Activated CD4-positive, alpha-beta T cell treated with anti-CD3 and anti-CD28 coated beads, Interleukin-2, amount 50 U/mL, for 1 hour (primary cell): ENCODE measurements at places on chromosomes 11 and 22.

- no peak for DNase-seq
Observed at GRCh38 chr11:126880872-126881271, 119.7 kb downstream of the KIRREL3 start.

DNA sequence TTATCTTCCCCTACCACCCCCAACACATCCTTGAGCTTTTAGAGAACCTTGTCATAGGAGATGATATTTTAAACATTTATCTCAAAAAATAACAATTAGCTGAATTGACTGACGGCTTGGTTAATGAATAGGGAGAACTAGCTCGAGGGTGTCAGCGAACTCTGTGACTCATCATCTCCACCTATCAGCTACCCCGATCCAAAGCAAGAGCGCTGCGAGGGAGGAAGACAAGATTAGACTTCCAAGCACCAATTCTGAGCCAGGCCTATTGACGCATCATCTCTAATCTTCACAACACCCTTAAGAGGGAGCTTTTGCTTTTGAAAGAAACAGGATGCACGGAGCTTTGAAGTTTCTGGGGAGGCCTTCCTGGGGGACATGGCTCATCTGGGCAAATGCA, 51.0 kb upstream of the GALNT18 start:
- DNase-seq: no peak

DNA sequence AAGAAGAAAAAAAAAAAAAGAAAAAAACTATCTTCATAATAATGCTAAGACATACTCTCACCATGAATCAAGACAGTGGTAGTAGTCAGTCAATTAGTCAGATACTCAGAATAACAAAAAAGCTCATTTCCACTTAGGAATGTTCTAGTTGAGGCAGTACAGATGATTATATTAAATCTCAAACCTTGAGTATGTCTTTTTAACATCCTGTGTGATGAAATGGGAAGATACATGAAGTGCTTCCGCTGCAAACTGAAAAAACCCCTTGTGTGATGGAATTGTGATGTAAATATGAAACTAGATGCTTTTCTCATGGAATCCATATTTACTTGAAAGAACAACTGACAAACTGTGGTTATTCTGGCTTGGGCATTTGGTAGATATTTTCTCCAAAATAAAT, 13.7 kb downstream of the AMOTL1 start:
- no peak for DNase-seq

DNA sequence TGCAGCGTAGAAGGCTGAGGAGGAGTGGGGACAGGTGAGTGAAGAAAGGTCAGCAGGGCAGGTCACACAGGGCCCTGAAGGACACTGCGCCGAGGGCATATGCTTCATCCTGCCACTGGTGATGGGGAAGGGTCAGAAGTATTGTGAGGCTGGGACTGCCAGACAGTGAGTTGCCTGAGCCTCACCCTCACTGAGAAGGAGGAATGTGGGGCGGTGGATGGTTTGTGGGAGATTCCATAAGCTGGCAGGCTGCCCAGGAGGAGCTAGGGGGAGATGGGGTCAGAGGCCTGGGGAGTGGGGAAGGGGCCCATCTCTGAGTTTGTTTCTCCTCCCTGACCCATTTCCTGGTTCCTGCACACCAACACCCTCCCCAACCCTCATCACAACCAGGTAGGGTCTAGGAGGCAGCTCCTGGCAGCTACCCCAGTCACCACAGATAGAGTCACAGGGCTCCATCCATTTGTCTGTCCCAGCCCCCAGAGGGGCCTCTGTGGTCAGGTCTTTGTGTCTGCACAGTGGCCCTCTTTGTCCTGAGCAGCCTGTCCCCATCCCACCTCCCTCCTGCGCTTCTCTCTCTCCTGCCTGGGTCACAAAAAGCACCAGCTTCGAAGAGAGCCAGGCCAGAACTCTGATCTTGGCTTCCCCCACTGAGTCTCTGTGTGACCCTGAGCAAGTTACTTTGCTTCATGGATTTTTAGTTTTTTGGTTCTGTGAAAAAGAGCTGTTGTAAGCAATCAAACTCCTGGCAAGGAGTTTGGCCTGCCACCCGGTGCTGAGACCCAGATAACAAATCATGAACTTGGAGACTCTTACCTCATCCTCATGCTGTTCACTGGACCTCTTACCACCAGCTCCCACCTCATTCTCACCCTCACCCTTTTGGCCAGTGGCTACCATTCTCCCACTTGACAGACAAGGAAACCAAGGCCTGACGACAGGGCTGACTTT, 4.6 kb upstream of the P2RY2 start:
- no peak for DNase-seq

GRCh38 chr11:121722431-121723245, 269.9 kb upstream of the SORL1-AS1 start:
- no peak for DNase-seq

DNA sequence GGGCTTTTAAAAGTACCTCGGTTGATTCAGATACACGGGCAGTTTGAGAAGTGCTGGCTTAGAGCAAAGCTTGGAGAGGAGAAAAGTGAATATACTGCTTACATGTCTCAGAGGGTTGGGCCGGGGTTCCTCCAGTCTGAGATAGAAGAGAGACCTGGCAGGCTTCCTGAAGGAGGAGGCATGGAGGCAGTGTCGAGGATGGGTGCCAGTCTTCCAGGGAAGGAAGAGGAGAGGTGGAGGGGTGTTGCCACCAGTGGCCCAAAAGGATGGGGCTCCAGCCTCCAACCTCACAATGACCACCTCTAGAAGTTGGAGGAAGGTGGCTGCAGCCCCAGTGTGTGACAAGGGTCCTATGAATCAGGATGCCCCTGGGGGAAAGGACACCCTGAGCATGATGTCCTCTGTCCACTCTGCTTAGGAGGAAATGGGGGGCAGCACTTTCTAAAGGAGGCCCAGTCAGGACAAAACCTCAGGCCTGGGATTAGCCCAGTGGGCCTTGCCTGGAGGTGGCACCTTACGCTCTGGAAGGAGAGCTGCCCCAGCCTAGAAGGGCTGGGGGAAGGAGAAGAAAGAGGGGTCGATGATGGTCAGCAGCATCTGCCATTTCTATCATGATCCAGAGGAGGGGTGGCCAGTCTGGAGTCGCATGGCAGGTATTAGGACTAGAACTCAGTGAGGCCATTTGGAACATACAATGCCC, 65.2 kb downstream of the CD82 start:
- DNase-seq: no peak

DNA sequence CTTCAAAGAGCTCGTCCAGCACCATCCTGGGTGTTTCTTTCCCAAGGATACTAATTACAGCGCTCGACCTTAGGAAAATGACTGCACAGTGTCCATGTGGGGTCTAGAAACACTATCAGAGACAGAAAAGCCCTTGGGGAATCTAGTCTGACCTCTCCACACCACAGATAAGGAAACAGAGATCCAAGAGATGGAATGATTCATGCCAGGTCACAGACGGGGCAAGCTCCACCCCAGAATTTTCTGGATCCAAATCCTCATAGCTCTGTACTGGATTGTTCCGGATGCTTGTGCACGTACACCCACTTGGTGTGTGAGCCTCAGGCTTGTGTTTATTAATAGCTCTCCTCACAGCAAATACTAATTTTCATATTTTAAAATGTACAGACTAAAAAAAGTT, 11.3 kb downstream of the ABTB2 start:
- no peak for DNase-seq

DNA sequence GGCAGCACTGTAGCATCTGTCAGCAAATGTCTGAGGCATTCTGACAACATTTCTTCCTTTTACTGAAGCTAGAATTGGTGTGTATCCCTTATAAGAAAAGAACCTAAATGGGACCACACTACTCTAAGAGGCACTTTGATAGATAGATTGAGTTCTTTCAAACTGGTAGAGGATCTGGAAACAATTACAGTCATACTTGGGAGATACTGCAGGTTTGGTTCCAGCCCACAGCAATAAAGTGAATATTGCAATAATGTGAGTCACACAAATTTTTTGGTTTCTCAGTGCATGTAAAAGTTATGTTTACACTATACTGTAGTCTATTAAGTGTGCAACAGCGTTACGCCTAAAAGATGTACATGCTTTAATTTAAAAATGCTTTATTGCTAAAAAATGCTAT, 96.9 kb downstream of the SBF2 start:
- no peak for DNase-seq

- no peak for DNase-seq
Observed at GRCh38 chr11:133679896-133680295, 147.6 kb upstream of the OPCML start.

DNA sequence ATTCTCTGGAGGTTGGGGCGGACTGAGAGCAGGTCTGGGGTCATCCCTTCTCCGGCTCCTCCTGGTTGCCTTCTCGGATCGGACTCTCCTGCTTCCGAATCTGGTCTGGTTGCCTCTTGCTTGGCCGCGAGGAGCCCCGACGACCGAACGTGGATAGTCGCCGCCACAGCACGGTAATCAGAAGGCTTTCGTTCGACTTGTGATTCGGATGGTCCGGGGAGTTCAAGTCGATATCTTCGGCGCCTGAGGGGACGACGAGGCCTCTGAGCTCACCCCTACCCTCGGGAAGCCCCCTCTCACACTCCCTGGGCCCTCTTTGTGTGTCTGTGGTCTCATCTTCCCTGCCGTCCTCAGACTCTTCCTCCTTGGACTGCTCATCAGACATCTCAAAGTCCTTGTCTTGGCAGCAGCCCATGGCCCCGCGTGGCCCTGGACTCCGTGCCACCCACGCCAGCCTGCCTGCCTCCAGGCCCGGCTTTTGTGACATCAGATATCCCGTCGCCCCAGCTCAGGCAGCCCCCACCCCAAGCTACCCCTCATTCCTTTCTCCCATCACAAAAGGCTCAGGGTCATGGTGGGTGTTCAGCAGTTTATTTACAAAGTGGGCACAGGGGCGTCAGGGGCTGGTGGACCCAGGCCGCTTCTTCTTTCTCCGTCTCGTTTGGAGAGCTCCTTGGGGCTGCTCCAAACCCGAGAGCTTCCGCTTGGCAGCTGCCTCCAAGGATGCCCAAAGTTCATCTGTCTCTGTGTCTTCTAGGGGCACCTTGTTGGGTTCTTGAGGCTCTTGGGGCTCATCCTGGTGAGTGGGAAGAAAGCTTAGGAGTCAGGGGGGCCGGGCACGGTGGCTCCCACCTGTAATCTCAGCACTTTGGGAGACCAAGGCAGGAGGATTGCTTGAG, at the start of gene TEX54:
Gene TEX54, minus strand, starts transcription at position 506 of the 899 bp plus-strand sequence.
- no peak for DNase-seq

DNA sequence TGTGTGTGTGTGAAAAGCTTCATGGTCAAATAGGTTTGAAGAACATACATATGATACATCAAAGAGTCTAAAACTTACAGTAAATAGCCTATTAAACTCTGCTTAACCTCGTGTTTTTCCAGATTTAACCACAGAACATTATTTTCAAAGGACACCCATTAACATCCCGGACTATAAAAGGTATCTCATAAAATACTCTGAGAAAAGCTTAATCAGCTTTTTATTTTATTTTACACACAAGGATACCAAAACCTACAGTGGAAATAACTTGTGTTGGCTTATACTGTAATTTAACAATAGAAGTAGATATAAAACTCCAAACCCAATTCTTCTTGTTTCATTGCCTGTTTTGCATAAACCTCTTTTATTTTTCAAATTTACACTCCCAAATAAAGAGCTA, 49.8 kb upstream of the CHRNA10 start:
- DNase-seq: no peak

DNA sequence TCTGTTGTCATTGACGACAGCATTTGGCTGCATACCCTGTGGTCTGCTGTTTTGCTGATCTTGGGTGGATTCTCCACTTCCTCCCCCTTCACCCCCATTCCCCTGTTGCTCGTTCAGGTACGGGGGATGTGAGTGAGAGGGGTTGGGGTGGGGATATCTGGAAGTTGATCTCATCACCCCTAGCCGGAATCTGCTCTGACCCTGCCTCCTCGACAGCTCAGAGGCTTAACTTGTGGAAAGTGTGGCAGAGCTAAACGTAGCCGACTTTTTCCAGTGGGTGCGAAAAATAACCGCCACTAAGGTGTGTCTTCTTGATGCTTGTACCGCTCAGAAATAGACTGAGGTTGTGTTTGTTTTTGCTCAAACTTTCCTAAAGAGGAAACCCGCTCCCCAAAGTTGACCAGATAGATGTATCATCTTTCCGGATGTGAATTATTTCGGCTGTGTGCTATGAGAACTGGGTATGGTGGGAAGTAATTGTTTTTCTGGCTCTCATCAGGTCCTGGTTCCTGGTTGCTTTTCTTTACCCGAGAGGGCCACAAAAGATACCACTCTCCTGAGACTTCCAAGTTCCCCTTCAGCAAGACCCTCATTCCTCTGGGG, 6.6 kb downstream of the ZBTB16 start:
- DNase-seq: peak; percentile 17

GRCh38 chr22:32693102-32693501, 108.4 kb upstream of the TIMP3 start:
- DNase-seq: no peak

DNA sequence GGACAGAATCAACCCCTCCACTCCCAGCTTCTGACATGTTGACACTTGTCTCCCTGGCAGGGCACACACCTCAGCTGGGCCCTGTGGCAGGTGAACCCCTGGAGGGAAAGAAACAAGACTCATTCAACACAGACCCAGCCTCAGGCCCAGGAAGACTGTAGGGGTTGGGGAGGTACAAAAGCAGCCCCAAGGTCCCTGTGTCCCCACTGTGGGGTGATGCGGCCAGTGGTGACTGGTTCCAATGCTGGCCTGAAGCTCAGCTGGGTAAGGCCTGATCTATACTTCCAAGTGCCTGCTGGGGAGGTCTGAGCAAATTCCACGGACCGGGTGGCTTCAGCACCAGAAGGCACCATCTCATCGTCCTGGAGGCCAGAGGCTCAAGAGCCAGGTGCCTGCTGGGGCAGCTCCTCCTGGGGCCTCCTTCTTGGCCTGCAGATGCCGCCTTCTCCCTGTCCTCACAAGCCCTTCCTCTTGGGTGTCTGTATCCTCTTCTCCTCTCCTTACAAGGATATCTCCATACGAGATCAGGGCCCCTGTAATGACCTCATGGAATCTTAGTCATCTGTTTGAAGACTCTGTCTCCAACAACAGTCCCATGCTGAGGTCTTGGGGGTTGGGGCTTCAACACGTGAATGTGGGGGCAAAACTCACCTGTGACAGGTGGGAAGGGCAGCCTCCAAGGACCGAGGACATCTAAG, 1492.1 kb downstream of the BRD1 start:
- no peak for DNase-seq

DNA sequence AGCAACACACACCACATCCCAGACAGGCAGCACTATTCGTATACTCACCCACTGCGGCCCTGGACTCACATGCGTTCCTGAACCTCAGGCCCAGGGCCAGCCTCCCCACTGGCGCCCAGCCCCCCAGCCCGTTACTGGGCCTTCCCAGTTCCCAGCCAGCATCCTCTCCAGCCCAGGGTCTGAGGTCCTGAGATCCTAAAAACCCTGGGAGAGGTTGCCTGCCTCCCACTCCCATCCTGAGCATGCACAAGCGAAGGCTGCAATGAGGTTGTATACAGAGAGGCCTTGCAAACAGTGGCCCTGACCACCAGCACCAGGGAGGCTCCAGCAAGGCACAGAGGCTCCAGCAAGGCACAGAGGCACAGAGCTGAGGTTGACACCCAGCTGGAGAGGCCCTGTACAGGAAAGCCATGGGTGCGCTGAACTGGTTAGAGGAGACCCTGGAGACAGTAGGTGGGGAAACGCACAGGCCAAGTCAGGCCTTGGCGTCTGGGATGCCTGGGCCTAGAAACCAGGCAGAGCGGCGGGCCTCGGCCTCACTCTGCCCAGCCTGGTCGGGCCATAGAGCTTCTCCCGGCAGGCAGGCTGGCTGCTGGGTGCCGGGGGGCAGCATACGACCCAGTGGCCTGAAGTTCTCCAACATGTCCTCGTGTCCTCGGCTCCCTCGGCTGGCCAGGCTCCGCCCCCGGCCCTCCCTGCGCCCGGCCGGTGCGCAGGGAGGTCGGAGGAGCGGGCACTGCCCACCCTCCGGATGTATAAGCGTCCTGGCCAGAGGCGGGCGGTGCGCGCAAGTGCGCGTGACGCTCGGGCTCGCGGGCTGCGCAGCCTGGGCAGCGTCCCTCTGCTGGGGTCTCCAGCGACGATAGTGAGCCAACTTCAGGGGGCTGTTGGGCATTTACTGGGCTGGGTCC, 2.3 kb upstream of the TBX1 start:
- DNase-seq: no peak
